Naive thymus-derived CD8-positive, alpha-beta T cell (primary cell): ENCODE measurements at places on chromosomes 2 and 18. TPM values are rescaled to one million over a fixed set of nuclear protein-coding genes. Genes with fewer than 3 reads are reported as not detected.

WDR7 gene
- total RNA-seq: 42.7 TPM

LHCGR gene
- not detected for total RNA-seq

VIL1 gene
- total RNA-seq: not detected

RFX8 gene
- total RNA-seq: not detected

ABCG8 gene
- total RNA-seq: not detected

VWA3B gene
- not detected for total RNA-seq

HDAC4 gene
- total RNA-seq: 37.3 TPM

CAD gene
- 59.7 TPM for total RNA-seq

MFSD2B gene
- total RNA-seq: 0.44 TPM

ANKRD53 gene
- total RNA-seq: 1.6 TPM

SNORC gene
- total RNA-seq: 4.7 TPM

ESPNL gene
- total RNA-seq: 0.16 TPM

NYAP2 gene
- total RNA-seq: not detected

SOX11 gene
- not detected for total RNA-seq

CAB39 gene
- total RNA-seq: 107 TPM

ATP8B1 gene
- total RNA-seq: 0.08 TPM

THSD7B gene
- total RNA-seq: not detected

EFEMP1 gene
- total RNA-seq: not detected
